ENCODE measurements at places on chromosomes 11 and 22.

DNA sequence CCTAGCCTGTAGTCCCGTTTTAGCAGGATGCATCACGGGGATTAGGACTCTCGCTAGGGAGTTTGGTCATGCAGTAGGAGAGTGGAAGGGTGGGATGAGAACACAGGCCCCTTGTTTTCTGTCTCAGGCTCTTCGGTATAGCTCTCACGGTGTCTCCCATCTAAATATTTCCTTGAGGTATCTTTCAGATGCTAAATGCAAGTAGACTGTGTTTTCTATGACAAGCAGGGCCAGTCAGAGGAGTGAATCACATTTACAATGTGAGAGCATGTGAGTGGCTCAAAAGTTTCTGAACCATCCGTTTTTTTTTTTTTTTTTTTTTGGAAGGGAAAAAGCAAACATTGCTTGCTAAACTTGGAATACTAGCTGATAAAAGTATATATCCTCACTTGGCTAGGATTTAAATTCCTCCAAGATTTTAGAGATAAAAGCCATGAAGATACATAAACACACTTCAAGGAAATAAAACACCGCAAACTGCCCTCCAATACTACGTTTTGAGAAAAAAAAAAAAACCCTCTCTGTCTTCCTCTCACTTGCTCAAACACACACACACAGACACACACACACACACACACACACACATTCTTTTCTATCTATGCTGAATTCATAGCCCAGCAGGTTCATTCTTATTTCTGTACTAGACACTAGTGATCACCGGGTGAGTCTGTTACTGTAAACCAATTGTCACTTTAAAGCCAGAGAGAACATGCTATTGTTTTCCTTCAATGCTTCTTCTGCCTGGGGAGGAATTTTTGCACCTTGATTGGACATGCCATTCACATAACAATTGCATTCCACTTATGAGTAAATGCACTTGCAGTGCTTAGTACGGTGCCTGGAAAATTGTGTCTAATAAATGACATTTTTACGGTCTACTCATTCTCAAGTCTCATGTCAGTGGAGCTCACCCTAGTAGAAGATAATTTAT lies 224.6 kb upstream of the CCDC90B start:
- DNase-seq: no peak

DNA sequence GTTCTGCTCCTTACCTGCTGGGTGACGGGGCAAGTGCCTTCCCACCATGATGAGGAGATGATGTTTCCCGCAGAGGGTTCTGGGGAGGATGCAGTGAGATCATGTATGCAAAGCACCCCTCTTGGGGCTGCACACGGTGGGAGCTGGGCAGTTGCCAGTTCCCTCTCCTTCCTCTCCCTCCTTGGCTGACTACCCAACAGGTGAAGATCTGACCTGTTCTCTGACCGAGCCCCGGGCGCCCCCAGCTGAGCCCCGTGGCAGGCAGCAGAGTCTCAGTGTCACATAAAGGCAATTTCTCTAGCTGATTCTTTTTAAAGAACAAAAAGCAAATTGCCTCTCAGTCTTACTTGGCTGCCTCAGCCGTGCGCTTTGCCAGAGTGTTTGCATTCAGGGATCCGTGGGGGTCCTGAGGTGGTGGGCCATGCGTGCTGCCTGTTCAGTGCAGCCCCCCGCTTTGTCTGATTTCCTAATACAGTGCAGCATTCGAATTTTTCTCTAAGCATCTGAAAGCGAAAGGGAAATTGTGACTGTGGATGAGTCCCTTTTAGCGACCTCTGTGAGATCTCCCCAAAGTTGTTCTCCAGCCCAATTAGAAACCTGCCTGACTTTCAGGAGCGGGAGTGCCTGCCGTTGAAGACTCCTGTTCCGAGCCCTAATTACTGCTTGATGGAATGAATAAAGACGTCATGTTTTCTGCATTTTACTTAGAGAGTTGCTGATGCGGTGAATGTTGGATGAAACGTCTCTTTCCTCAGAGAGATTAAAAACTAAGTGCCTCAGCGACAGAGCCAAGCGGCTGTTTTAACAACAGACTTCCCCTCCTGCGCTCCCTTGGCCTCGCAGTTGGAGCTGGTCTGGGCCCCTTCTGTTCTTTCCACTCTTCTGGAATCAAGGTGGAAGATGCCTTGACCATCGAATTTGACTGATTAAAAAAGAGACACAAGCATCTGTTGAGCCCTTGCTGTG lies 86.0 kb downstream of the GRIK4 start:
- no peak for DNase-seq

DNA sequence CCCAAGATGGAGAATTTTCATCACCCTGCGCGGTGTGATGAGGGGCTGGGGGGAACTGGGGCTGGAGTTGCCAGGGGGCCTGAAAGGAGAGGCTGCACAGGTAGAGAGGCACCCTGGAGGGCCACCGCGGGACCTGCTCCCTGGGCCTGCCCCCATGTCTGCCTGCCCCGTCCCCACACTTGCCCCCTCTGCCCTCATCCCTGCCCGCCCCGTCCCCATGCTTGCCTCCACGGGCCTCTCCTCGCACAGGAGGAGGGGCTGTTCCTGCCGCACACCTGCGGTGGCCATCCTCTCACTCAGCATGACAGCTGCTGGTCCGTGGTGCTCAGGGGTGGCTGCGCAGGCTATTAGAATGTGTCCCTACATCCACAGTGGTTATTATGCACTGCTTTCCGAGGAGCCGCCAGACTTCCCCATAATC lies 43.5 kb downstream of the LINC01488 start:
- DNase-seq: no peak

DNA sequence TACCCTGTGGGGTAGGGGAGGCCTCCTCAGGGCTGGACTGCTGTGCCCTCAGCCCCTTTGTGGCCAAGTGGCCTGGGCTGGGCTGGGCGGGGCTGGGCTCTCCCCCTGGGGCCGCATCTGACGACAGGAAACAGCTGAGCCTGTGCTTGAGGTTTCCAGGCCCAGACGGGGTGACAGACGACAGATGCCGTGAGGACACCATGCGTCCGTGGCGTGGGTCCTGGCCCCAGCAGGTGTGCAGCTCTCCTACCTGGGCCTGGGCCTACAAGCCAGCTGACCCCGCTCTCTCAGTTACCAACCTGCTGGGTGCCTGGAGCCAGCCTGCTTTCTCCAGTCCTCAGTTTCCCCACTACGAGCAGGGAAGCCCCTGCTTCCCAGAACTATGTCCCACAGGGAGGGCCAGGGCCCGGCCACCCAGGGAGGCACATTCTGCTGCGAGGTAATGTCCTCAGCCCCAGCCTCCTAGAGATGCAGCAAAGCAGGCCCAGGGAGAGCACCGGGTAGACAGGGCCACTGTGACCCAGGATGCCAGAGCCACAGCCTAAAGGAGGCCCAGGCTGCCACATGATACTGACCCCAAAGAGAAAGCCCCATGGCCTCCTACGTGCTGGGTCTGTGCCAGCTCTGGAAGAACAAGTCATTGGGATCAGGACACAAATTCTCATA lies 181.3 kb downstream of the IGLL1 start:
- no peak for DNase-seq

DNA sequence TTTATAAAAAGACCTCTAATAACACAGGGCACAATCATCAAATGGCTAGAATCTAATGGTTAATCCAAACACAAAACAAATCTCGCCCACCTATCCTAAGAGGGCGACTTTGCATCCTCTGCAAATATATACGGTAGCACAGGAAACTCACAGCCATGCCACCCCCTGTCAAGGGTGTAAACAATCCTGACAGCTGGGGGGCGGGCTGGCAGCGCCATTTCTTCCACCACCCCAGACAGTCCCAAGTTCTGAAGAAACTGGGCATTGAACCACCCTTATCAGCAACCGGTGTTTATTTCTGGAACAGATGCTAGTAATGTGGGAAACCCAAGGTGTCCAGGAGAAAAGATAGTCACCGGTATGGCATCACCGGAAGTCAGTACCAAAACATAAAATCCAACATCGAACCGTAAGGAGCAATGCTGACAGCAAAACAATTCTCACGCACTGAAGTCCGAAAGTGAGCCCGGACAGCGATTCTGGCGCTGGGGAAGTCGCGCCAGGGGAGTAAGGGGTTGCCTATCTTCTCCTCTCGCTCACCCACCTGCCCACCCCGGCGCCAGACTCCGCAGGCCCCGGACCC lies 825 bp downstream of the FBXO3 start:
- no peak for DNase-seq

- no peak for DNase-seq
Measured at GRCh38 chr11:3170044-3170755, 5.1 kb upstream of the OSBPL5 start.

DNA sequence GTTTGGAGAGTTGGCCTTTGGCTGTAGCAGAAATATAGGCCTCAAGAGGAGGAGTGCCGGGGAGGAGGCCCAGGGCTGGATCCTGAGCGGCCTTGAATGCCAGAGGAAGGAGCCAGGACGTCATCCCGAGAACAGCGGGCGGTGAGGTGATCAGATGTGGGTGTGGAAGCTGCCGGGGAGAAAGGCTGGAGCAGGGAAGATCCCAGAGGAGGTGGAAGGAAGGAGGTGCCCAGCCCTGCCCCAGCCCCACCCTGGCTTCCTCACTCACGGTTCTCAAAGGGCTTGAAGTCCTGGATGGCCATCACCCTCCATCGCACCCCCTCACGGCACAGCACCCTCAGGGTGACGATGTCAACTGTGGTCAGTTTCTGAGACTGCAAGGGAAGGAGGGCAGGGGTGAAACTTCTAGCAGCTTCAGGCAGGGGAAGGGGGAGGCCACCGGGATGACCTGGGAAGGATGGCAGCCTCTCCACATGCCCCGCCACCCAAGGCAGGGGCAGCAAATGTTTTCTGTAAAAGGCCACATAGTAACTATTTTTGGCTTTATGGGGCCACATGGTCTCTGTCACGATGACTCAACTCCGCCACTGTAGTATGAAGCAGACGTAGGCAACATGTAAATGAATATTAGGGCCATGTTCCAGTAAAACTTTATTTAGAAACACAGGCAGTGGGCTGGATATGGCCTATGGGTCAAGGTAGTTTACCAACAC lies 10.7 kb downstream of the IL2RB start:
- no peak for DNase-seq

GRCh38 chr22:19704355-19705015 lies 9.8 kb upstream of the SEPTIN5 start:
- DNase-seq: no peak

DNA sequence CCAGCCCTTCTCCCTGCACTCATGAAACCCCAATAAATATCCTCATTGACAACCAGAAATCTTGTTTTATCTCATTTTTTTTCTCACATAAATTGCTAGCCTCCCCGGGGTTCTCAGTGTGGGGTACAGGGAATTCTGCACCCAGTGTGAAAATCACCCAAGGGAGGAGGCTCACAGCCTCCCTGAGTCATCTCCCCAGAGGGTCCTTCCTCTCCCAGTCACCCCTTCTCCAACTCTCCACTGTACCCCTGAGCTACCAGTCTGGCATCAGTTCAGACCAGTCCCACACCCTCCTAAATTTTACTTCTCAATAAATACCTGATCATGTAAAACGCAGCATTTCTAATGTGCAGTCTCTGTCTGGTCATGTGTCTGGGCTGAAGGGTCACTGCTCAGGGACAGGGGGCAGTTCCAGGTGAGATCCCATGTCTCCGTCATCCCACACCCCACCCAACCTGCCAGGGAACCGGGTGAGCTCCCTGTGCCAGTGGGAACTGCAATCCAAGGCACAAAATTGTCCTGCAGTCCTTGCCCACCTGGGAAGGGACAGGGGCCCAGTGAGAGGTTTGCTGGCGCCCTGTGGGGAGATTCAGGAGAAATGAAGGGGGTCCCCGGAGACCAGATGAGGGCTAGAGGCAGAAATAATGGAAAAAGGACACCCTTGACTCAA lies 8.3 kb downstream of the IGLL5 start:
- peak; percentile 15 for DNase-seq

DNA sequence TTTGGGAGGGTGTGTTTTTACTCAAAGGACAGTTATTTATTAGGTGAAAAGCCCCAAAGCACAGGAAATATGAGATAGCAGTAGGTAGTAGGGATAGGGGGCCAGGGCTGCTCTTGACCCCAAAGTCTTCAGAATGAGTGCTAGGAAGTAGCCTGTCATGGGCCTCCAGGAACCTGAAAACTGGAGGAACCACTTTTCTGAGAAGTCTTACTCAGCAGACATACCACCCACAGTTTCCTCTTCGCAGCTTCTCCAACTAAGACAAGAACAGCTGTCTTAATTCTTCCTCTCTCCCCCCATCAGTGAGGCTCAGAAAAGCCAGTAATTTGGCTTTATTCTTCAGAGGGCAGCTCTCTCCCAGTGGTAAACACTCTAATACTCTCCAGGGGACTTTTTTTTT lies 84.0 kb upstream of the CTSC start:
- DNase-seq: no peak

DNA sequence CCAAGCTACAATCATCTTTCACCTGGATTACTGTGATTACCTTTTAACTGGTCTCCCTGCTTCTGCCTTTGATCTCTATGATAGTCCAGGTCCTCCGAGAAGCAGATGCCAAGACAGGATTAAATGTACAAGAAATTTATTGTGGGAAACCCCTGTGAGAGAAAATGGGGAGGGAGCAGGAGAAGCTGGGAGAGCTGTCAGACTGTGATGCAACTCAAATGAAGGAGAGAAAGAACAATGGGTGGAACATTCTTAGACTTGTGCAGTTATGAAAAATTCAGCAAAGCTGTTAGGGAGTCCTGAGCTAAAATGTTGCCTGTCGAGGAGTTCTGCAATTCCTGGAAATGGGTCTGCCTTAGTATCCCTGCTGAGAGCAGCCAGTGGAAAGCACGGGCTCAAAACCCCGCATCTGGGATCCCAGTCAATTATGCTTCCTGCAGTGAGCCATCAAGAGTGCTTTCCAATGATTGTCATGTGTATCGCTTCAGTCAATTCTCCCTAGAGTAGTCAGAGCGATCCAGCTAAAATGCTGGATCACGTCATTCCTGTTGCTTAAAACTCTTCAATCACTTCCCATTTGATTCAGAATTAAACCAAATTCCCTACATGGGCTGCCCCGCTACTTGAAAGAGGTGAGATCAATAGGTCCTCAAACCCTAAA lies 16.5 kb upstream of the CSTF3 start:
- DNase-seq: no peak

DNA sequence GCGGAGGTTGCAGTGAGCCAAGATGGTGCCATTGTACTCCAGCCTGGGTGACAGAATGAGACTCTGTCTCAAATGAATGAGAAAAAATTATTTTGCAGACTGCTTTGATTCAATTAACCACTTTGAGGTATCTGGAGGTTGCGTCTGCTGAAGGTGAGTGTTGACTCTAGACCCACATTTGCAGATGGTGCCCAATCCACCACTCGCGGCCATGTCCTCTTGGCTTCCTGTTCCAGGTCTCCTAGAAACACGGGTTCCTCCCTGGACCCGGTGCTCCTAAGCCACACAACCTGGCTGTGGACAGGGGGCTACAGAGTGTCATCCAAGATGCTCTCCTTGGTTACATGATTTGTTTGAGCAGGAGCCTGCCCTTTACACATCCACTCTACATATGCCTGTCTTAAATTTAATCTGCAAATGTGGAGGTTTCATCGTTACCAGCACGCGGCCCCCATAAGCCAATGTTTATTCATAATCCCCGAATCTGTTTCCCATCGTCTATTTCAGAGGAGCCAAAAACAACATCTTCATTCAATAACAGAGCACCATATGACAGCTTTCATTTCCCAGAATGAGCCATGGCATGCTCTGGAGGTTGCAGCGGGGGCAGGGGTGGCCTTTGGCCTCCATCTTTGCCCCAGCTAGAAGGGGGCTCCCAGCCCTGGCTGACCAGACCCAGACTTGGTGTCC lies 377.2 kb downstream of the CTTN start:
- no peak for DNase-seq

GRCh38 chr22:31496735-31497146 lies 405 bp downstream of the SFI1 start:
- peak; percentile 33 for DNase-seq

- DNase-seq: no peak
Measured at GRCh38 chr11:123082977-123083376, 21.0 kb upstream of the HSPA8 start.

Data from psoas muscle (tissue), 8 donors.